ENCODE measurements at places on chromosomes 1 and 21.

DNA sequence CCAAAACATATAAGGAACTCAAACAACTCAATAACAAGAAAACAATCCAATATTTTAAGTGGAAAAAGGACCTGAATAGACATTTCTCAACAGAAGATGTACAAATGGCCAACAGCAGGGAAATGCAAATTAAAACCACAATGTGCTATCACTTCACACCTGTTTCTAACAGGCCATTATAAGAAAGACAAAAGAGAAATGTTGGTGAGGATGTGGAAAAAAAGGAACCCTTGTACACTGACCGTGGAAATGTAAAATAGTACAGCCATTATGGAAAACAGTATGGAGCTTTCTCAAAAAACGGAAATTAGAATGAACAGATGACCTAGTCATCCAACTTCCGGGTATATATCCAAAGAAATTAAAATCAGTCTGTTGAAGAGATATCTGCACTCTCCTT, 37.8 kb upstream of the CD2 start:
- no peak overlapping the region for H3K27ac ChIP-seq
- H3K27me3 ChIP-seq, result no peaks in the 10 kb centered on the region
- peaks cover 11% of the 10 kb centered on the region for H3K4me1 ChIP-seq
- no peak for DNase-seq
- H3K4me3 ChIP-seq, result no peak overlapping the region
- no peaks in the 10 kb centered on the region for H3K36me3 ChIP-seq

GRCh38 chr1:17488995-17489767, 49.7 kb upstream of the RCC2 start:
- no peak overlapping the region for H3K27ac ChIP-seq
- no peak overlapping the region for H3K4me3 ChIP-seq
- peaks cover 9% of the 10 kb centered on the region for H3K27me3 ChIP-seq
- peaks cover 5% of the 10 kb centered on the region for H3K4me1 ChIP-seq
- no peaks in the 10 kb centered on the region for H3K36me3 ChIP-seq
- DNase-seq, result no peak

- DNase-seq, result peak; percentile 71
- no peaks in the 10 kb centered on the region for H3K36me3 ChIP-seq
- H3K4me1 ChIP-seq, result no peaks in the 10 kb centered on the region
- H3K27me3 ChIP-seq, result peaks cover 9% of the 10 kb centered on the region
Measured at GRCh38 chr1:192445839-192446489, 129.2 kb downstream of the RGS21 start.

GRCh38 chr21:44400791-44401385, 47.5 kb downstream of the TRPM2 start:
- no peak overlapping the region for H3K27ac ChIP-seq
- no peaks in the 10 kb centered on the region for H3K27me3 ChIP-seq
- no peaks in the 10 kb centered on the region for H3K36me3 ChIP-seq
- DNase-seq, result no peak

GRCh38 chr1:55196433-55197035, 18.6 kb downstream of the USP24 start:
- no peak overlapping the region for H3K4me3 ChIP-seq
- peaks cover 77% of the 10 kb centered on the region for H3K4me1 ChIP-seq
- peaks cover 31% of the 10 kb centered on the region for H3K36me3 ChIP-seq
- H3K27ac ChIP-seq, result peak overlapping the region; percentile 88
- no peak for DNase-seq
- no peaks in the 10 kb centered on the region for H3K27me3 ChIP-seq

DNA sequence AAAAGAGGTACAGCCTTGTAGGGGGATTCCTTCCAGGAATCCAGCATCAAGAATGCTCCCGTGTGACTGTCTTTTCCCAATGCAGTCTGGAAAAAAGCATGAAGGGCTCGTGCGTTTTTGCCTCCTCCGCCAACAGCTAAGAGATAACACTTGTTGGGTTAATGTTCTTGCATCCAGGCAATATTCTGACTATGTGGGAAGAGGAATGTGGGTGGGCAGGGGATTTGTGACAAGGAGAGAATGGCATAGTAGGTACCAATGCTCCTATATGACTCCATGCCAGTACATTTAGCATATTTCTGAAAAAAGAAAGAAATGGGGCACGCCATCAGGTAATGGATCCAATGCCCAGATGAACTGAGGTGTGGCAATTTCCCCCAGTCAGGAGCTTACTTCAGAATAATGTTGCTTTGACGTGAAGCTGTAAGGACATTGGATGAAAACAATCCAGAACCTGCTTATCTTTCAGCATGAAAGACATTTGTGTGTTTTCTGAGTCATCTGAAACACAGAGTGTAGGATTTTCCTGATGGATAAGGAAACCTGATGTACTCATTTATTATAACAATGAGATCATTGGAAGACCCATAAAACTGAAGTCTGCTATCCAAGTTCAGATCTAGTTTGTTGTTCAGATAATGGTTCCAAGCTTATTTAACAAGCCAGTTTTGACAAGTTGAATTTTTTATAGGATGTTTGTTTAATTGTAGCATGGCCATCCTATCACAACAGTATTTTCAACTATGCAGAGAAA, 105.5 kb downstream of the LYPLAL1 start:
- no peaks in the 10 kb centered on the region for H3K27me3 ChIP-seq
- no peak overlapping the region for H3K4me3 ChIP-seq
- H3K36me3 ChIP-seq, result no peaks in the 10 kb centered on the region
- H3K27ac ChIP-seq, result no peak overlapping the region
- DNase-seq, result no peak
- no peaks in the 10 kb centered on the region for H3K4me1 ChIP-seq

DNA sequence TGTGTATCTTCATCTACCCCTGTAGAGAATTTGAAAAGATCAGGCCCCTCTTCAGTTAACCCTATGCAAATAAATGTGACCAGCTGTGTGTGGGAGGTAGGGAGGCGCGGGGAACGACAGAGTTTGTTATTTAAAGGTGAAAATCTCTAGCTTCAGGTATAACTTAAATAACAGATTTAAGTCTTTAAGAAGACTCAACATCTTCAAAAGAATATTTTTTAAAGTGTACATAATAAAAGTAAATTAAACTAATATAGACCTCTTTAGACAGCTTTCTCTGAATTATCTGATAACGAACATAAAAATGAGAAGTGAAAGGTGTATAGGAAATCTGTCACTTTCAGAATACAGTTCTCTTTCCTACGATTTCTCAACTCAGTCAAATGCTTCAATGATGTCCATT, 16.0 kb downstream of the ANGPTL3 start:
- no peak for DNase-seq
- peaks cover 3% of the 10 kb centered on the region for H3K36me3 ChIP-seq
- no peaks in the 10 kb centered on the region for H3K27me3 ChIP-seq
- H3K27ac ChIP-seq, result no peak overlapping the region
- H3K4me1 ChIP-seq, result no peaks in the 10 kb centered on the region

DNA sequence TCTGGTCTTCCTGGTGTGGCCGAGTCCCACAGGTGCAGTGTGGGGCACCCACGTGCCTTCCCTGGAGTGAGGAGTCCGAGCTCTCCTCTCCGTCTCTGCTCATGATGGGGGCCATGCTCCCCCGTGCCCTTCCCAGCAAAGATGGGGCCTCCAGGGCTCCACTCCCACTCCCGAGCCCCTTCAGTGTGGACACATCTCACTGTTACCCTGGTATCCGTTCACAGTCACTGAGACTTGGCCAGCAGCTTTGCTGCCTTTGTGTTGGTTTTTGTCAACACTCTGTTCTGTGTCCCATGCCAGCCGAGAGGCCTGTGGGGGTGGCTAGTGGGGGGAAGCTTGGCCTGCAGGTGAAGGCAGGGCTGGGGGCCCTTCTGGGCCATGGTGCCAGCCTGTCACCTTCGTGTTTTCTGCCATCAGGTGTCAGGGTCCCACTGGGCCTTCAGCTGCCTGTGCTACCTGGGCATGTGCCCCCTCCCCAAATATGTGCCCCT, 46.9 kb upstream of the POFUT2 start:
- H3K27ac ChIP-seq, result no peak overlapping the region
- H3K27me3 ChIP-seq, result peaks cover 2% of the 10 kb centered on the region
- no peak overlapping the region for H3K4me3 ChIP-seq
- no peaks in the 10 kb centered on the region for H3K36me3 ChIP-seq

DNA sequence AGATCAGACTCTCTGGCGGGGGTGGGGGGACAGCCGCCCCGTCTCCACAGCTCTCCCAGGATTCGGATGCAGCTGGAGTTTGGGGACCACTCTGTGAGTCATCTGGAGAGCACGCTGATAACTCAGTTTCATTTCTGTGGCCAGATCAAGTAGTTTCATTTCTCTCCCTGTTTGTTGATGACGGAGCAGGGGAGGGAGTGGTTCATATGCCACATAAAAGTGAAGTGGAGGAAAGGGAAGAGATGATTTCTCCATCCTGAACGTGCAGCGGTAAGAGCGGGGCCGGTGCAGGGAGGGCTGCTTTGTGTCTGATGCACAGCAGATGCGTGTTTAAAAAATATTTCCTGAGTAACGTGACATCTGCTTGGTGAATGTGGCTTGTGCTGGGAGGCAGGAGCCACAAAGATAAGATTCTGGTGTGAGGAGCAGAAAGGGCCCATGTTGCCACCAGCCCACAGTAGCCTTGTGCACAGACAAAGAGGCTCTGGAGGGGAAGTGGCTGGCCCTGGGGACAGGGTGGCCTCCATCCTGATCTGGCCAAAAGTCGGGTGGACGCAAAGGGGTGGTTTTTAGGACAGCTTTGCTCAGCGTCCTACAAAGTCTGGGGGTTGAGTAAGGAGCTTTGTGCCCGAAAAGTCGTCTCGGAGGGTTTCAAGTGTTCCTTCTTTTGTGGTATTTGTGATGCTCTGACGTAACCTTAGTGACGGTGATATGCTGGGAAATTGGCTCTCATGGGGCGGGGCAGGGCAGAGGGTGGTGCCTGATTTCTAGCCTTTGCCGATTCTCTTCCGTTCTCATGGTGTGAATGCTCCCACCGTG, at the start of gene MX2:
MX2 (plus strand) TSS at position 242 of the 819 bp plus-strand sequence. CDS start 14,880 bp downstream, outside the sequence.
- H3K27me3 ChIP-seq, result no peaks in the 10 kb centered on the region
- peak; percentile 82 for DNase-seq
- peaks cover 42% of the 10 kb centered on the region for H3K4me1 ChIP-seq
- H3K36me3 ChIP-seq, result peaks cover 3% of the 10 kb centered on the region

DNA sequence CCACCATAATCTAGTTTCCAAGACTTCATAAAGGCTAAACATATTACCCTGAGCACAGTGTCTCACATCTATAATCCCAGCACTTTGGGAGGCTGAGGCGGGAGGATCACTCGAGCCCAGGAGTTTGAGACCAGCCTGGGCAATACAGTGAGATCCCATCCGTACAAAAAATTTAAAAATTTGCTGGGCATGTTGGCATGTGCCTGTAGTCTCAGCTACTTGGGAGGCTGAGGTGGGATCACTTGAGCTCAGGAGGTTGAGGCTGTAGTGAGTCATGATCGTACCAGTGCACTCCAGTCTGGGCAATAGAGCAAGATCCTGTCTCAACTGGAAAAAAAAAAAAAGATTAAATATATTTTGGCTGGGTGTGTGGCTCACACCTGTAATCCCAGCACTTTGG, 90.1 kb downstream of the PTPN14 start:
- no peak overlapping the region for H3K27ac ChIP-seq
- H3K4me1 ChIP-seq, result no peaks in the 10 kb centered on the region
- H3K27me3 ChIP-seq, result no peaks in the 10 kb centered on the region
- DNase-seq, result no peak
- no peaks in the 10 kb centered on the region for H3K36me3 ChIP-seq
- H3K4me3 ChIP-seq, result no peak overlapping the region

GRCh38 chr21:27564684-27565301, 597.9 kb upstream of the ADAMTS5 start:
- no peaks in the 10 kb centered on the region for H3K27me3 ChIP-seq
- no peaks in the 10 kb centered on the region for H3K4me1 ChIP-seq
- peak; percentile 32 for DNase-seq

DNA sequence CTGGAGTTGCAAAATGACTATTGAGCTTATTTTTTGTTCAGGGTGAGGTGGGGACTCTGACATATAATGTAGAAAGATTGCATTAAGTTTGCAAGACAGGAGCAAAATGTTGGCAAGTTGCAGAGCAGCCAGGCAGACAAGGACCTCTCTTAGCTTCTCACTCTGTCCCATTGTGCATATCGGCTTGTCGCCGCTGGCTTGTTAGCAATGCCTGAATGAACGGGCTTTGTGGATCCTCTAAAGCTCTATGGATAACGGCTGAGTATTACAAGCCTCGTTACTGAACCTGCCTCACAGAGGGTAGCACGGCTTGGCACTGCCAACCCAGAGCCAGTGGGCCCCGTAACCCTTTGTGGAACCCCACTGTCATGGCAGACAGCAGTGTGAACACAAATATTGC, 68.4 kb downstream of the TNR start:
- no peak for DNase-seq
- no peaks in the 10 kb centered on the region for H3K4me1 ChIP-seq
- H3K4me3 ChIP-seq, result no peak overlapping the region
- H3K36me3 ChIP-seq, result no peaks in the 10 kb centered on the region
- peaks cover 8% of the 10 kb centered on the region for H3K27me3 ChIP-seq

DNA sequence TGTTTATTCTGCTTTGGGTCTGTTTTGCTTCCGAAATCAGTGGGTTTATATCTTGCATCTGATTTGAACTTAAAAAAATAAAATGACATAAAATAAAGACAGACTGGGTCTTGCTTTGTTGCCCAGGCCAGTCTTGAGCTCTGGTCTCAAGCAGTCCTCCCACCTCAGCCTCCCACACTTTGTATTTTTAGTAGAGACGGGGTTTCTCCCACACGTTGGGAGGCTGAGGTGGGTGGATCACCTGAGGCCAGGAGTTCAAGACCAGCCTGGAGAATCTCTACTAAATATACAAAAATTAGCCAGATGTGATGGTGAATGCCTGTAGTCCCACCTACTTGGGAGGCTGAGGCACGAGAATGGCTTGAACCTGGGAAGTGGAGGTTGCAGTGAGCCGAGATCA, 5.9 kb downstream of the ZYG11A start:
- no peak for DNase-seq
- no peaks in the 10 kb centered on the region for H3K4me1 ChIP-seq
- H3K4me3 ChIP-seq, result no peak overlapping the region
- H3K36me3 ChIP-seq, result no peaks in the 10 kb centered on the region

DNA sequence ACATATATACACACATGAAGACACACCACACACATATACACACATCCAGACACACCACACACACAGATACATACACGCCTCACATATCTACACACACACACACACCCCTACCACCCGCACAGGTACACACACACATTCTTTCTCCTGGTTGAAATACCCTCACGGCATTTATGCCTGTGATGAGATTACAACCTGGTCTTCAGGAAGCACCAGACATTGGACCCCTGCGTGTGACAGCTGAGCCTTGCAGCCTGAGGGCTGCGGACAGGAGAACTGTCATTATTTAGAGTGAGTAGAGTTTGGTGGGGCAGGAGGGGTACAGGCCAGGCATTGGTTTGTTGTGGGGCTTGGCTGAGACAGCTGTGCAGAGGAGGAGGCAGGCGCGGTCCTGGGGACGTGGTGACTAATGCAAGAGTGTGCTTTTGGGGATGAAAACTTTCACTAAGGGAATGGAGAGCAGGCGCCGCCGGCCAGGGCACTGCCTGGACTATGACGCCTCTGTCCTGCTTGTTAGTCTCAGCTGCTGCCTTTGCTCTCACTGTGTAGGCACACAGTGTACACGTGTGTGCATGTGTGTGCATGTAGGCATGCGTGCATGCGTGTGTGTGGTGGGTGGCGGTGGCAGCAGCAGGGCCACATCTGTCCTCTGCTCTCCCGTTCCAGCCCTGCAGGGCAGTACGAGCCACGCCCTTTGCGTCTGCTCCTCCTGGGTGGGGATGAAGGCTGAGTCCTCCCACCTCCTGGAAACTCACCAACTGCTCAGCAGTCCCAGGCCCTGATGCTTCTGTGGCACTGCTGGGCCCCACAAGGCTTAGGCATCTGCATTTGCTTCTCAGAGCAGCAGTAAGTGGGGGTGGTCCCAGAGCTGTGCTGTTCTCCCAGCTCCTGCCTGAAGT, 57.6 kb downstream of the SPSB1 start:
- H3K36me3 ChIP-seq, result no peaks in the 10 kb centered on the region
- no peaks in the 10 kb centered on the region for H3K4me1 ChIP-seq
- no peaks in the 10 kb centered on the region for H3K27me3 ChIP-seq
- H3K27ac ChIP-seq, result no peak overlapping the region

All from activated CD8-positive, alpha-beta T cell treated with anti-CD3 and anti-CD28 coated beads for 36 hours (primary cell).